ENCODE measurements at places on chromosomes 2 and 18.

DNA sequence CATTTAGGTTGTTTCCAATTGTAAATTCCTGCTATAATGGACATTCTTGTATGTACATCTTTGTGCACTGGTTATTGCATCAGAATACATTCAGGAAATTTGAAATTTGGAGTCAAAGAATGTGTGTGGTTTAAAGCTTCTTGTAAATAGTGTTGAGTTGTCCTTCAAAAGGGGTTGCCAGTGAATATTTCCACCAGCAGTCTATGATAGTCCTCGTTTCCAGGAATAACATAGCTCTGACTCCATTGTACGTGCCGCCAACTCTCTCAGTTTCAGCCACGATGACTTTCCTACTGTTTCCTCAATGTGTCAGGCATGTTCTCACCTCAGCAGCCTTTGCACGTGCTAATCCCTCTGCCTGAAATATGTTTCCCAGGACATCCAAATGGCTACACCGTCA, 10.9 kb upstream of the HS6ST1 start:
- DNase-seq = no peak

- DNase-seq = no peak
Measured at GRCh38 chr2:217113491-217113890, 253.6 kb upstream of the TNP1 start.

GRCh38 chr2:146227152-146228019, 1617.4 kb upstream of the ACVR2A start:
- DNase-seq = no peak

DNA sequence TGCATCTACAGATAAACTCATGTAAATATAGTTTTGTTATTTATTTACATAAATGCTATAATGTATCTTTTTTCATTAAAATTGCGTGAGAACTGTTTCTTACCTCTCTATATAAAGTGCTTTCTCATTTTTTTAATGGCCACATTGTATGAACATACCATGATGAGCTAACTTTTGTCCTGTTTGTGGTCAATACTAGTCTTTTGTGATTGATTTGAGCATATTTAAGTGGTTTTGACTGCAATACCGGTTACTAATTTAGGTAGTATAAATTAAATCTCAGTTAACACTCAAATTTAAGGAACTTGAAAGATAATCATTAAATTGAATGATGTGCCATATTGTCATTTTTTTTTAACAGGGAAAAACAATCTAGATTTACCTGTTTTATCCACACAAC, 108.2 kb downstream of the HAUS1 start:
- DNase-seq = no peak

- DNase-seq = no peak
Measured at GRCh38 chr2:212274215-212274614, 264.4 kb downstream of the ERBB4 start.

DNA sequence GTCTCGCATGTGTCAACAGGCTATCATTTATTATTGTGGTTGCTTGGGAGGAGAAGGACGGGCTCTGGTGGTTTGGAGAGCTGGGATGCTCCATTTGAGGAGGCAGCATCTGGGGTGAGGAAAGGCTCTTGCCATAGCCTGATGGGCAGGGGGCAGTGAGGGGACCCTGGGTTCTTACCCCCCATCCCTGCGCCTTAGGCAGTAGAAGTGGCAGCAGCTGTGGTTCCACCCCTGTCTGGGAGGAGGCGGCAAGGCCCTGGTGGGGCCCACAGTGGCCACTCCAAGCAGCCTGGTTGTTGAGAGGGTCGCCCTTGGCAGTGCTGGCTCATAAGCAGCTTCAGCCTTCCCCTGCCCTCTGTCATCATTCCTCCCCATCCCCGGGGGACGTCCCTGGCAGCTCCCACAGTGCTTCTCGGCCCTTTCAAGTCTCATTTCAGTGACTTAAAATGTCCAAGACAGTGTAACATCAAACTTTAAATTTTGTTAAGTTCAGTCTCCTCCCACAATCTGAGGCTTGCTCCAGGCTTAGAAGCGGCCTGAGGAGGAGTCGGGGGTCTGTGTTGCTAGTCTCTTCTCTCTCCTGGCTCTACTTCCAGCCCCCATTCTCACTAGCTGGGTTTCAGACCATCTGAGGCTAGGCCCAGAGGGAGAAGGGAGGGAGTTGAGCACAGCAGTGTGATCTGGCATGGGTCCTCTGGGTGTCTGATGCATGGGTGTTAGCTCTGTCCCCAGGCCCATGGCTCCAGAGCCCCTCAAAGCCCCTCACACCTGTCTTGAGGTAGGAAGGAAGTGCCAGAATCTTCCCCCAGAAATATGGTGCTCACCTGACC, 34.9 kb upstream of the PTPN4 start:
- DNase-seq = no peak

- peak; percentile 56 for DNase-seq
Measured at GRCh38 chr18:50194631-50195532, at the start of gene MYO5B. Gene MYO5B (minus strand): TSS chr18:50195147. CDS start chr18:50194793, 354 bp downstream.

- no peak for DNase-seq
Measured at GRCh38 chr2:23595601-23596251, 210.7 kb downstream of the KLHL29 start.

DNA sequence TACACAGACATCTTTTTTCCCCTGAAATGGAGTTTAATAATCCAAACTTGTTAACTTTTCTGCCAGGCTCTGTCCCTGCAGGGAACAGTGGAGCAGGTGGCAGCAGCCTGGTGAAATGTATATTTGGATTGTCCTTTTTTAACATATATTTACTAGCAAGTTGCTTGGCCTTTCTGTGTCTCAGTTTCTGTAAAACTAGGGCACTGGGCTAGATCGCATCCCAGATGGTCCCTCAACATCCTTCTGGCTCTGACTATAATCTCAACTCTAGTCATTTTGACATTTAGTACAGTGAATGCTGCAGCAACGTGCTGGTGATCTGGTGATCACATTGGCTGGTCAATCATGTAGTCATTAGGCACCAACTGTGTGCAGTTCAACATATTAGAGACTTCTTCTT, 80.4 kb downstream of the LBH start:
- DNase-seq = no peak

- peak; percentile 23 for DNase-seq
Measured at GRCh38 chr2:12931186-12931844, 214.6 kb downstream of the TRIB2 start.

DNA sequence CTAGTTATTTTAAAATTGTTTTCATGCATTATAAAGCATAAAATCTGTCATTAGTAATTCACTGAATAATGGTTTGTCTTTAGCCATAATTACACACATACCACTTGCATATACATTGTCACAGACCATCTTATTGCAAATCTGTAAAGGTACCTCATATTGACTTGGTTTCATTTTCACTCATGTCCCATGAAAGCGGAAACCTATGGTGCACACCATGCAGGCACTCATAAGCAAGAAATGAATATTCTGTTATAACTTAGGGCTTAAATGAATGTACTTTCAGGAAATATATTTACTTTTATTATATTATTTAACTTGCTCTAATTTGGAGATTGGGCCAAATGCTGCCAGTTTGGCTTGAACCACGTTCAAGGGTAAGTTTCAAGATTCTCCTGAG, 29.2 kb upstream of the STK17B start:
- peak; percentile 40 for DNase-seq

- DNase-seq = no peak
Measured at GRCh38 chr2:188762151-188762550, 212.0 kb upstream of the COL3A1 start.

DNA sequence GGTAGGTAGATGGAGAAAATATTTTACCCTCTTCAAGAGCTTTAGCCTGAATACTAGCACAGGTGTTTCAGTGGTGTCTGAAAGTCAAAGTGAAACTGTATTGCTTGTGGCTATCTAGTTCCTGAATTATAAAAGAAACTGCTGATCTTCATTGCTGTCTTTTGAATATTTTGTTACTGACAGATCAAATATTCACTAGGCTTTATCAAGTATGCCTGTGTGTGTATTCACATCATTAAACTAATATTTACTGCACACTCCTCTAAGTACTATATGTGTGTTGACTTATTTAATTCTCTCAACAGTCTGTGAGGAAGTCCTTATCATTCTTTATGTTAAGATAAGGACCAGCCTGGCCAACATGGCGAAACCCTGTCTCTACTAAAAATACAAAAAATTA, 139.6 kb downstream of the SOCS6 start:
- no peak for DNase-seq

DNA sequence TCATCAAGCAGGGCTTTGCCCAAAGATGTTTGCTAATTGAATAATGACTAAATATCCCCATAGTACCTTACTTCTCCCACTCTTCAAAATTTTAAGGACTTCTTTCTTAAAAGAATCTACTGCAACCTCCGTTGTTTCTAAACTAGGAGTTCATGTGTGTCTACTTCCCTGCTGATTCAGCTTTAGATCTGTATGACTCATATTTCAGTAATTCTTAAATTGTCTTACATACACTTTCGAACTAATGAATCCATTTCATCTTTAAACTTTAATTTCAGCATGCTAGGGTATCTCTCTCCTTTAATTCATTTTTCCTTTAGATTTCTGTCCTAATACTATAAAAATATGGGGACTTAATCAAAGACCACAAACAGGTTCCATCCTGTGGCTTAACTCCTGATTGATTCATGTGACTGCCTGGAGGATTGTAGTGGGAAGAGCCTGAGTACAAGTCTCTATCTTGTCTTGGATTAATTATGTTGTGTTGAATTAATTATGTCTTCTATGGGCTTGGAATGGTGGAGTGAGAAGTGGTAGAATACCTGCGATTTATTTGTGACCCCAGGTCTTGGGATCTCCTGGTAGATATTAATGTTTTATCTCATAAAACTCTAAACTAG, 24.9 kb upstream of the COL5A2 start:
- DNase-seq = no peak

DNA sequence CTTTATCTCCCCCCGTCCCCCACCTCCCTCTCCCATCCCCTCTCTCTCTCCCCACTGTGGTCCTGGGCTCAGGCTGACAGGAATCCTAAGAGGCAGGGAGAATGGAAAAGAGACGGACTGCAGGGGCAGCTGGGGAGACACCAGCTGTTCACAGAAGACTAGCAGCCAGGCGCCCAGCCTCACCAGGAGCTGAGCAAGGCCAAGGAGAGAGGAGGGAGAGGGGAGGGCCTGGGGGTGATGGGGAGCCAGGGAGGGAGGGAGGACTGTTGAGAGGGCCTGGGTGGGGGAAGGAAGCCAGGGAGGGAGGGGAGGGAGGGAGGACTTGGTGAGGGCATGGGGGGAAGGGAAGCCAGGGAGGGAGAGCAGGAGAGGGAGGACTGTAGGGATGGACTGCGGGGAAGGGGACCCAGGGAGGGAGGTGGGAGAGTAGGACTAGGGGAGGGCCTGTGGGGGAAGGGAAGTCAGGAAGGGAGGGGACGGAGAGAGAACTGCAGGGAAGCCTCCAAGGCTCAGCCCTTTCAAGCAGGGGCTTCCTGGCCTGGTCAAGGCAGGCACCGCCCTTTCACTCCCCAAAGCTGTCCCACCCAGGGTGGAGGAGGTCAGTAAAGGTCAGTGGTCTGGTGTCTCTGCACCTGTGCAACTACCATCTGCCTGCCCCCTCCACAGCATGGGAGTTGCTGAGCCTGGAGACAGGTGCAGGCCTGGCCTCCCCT, 517.7 kb upstream of the MYT1L start:
- DNase-seq = no peak

DNA sequence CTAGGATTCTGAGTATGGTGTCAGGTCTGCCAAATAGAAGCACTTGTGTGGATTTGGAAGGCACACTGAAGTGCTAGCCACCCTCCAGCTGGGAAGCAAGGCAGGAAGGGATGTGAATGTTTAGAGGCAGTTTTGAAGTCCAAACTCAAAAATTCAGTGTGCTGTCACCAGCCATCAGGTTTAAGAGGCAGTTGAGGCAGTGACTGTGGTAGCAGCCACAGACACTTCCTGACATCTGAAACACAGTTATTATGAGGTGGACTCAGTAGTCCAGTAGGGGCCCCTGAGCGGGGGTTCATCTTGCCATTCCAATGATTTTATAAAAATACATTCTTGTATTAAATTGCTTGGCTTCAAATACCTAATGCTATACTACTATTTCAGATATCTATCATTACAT, 13.4 kb upstream of the DOCK10 start:
- DNase-seq = peak; percentile 29

DNA sequence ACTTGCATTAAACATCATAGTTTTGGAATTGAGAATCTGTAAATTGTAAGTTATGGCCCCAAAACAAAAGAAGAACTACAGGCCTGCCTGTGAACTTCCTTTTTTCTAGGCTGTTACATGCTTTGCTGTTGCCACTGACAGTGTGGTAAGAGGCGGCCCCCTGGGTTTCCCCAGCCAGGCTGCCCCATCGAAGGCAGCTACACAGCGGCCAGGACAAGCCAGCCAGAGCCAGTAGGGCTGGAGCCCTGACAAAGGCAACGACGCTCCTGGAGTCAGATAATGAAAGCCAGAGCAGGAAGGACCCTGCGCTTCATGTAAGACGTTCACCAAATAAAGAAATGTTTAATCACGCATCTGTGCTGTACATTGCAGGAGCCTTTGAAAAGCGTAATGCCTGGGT, 55.0 kb downstream of the ANKRD44 start:
- peak; percentile 61 for DNase-seq

DNA sequence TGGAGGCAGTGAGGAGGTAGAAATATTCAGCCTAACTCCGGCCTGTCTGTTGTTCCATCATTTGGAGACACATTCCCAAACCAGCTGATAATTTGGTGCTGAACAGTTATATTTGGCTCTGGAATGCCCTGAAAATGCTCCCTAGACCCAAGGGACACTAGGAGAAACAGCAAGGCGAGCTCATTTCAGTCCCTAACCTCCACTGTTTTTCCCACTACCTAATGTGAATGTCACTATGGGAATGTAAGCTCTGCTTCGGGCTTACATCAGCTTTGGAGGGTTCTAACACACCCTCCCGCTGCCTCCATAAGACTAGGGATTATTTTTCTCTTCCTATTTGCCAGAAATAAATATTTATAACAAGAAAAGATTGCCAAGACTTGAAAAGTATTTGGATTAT, 103.5 kb downstream of the ANTXR1 start:
- no peak for DNase-seq

DNA sequence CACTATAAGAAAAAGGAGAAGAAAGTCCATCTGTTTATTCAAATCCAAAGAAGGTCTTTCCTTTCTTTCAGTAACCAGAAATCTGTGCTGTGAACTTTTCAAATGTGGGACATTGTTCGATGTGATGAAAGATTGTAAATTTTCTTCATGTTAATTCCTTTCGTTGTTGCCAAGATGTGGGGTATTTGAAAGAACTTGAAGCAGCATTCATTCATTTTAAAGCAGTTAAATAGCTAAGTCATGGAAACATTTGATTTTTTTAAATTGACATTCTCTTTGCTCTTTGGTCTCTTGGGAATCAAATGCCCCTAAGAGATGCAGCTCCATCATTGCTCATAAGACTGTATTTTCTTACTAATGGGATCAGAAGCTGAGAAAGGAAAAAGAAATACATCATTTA, 93.7 kb upstream of the EHBP1 start:
- no peak for DNase-seq

GRCh38 chr2:206383669-206384068, 59.7 kb upstream of the ADAM23 start:
- DNase-seq = no peak

DNA sequence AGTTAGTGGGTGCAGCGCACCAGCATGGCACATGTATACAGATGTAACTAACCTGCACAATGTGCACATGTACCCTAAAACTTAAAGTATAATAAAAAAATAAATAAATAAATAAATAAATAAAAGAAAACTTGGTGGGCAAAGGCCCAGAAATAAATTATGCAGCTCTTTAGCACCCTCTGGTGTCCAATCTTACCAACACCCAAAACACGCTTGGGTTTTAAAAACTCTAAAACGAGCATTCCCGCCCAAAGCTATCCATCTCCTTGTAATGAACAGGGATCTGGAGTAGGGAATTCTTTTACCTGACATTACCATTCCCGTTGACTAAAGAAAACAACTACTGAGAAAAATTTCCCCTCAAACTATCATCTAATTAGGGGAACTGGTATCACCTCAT, 2005.9 kb upstream of the CELF4 start:
- no peak for DNase-seq
